ENCODE measurements at places on chromosomes 7 and 10. TPM values are rescaled to one million over a fixed set of nuclear protein-coding genes. Genes with fewer than 3 reads are reported as not detected.
A peak's percentile ranks its signal among the peaks of the same experiment; 100 is the strongest.

The GDF2 gene
- not detected for total RNA-seq

The DOCK1 gene
- 37.5 TPM for total RNA-seq

The GIMAP8 gene
- 37.3 TPM for total RNA-seq

DNA sequence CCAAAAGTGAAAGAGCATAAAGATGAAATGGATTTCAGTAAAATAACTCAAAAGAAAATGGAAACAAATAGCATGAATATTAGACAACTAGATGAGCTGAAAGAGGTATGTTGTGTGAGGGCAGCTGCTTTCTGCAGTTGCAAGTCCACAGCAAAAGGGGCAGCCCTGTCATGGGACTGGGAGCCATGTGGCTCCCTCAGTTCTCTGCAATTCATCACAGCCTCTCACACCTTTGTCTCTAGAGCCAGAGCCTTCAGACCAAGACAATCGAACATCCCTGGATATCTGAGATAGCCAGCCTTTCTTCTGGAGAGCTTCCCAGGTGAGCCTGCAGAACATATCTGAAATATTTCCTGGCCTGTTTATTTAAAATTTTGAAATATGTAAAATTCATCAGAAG lies 538.7 kb downstream of the REEP3 start:
- H3K27ac ChIP-seq = no peak overlapping the region
- no peaks in the 10 kb centered on the region for H3K27me3 ChIP-seq
- H3K4me3 ChIP-seq = no peak overlapping the region
- no peaks in the 10 kb centered on the region for H3K4me1 ChIP-seq
- H3K36me3 ChIP-seq = no peaks in the 10 kb centered on the region

- H3K4me3 ChIP-seq = peak within 1 kb of the TSS; percentile 90
- no peaks in the 10 kb centered on the region for H3K27me3 ChIP-seq
- H3K27ac ChIP-seq = peak within 1 kb of the TSS; percentile 80
Measured at GRCh38 chr7:1458683-1459511, at the start of gene MICALL2. Gene MICALL2, minus strand, starts transcription at chr7:1459470. Its CDS starts 144 bp downstream, at chr7:1459326.

DNA sequence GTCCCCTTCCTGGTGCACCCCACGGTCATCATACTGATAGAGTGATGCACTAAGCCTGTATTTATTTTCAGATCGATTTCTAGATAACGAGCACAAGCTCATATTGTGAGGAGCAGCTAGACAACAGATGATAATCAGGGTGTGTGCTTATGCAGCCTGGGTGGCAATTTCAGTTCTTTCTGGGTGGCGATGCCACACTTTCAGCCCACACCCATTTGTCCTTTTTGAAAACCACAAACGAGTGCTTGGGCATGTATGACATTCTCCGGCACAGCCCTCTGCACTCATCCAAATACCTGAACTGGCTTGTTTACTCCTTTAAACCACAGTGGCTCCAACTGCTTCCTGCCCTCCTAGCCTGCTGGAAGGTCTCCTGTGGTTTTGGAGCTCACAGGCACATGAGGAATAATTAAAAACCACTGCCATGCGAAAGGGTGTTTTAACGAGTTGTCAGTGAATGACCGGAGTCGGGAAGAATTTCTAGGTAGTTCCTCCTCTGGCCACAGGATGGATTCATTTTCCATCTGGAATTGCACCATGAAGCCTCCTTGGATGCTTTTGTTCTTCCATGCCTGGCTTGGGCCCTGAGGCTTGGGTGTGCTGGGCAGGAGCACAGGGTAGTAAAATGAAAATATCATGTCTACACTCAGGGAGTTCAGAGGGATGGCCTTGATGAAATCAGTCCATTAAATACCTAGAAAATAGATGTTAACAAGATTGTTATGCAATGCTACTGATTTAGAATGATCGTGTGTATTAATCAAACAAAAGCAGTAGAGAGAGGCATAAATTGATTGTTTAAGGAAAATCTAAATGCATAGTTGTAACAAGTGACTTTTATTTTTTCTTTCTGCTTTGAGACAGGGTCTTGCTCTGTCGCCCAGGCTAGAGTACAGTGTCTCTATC lies 52.4 kb upstream of the ITGB1 start:
- no peaks in the 10 kb centered on the region for H3K36me3 ChIP-seq
- H3K4me3 ChIP-seq = no peak overlapping the region
- no peak overlapping the region for H3K27ac ChIP-seq
- DNase-seq = no peak

DNA sequence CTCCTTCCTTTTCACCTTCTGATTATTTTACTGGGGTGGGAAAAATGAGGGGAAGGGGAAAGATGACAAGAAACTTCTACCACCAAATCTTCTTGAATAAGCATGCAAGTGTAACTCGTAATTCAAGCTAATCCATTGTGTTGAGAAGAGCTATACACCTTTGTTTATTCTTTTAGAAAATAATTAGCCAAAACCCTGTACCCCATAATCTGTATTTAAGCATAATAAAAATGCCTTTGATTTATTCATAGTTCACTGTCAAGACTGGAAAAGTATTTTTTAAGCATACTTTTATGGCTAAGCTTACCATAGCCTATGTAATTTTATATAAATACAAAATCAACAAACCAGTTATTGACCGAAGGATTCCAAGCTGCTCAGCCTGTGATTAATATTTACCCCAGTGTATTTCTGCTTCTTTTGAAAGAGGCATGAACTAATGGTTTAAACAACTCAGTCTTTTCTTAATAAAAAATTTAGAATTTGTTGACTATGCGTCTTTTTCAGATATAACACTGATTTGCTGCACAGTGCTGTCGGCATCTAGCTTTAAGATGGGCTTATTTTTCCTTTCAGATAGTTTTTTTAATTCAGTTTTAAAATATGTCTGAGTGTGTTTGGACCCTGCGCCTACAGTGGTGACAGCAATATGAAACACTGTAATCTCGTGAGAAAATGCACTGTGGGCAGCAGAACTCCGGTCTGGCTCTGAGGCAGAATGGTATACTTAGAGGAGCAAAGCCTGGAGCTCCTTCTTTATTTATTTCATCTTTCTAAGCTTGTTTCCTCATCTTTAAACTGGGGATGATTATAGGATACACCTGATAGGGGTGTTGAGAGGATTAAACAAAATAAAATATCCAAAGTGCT lies 238.8 kb upstream of the LRGUK start:
- no peaks in the 10 kb centered on the region for H3K27me3 ChIP-seq
- H3K4me3 ChIP-seq = no peak overlapping the region
- H3K27ac ChIP-seq = no peak overlapping the region

DNA sequence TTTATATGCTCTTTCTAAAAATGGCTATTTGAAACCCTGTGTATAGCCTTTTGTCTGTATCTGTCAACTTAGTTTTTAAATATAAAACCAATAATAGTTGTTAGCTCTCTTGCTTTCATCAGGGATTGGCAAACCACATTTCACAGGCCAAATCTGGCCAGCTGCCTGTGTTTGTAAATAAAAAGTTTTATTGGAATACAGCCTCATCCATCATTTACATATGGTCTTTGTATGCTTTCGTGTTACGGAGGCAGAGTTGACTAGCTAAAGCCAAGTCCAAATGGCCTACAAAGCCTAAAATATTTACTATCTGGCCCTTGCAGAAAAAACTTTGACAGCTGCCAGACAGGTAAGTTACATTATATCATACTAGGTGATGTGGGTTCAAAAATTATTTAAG lies 235.0 kb downstream of the BICC1 start:
- H3K27me3 ChIP-seq = no peaks in the 10 kb centered on the region
- no peaks in the 10 kb centered on the region for H3K4me1 ChIP-seq
- no peak overlapping the region for H3K27ac ChIP-seq
- no peak overlapping the region for H3K4me3 ChIP-seq

DNA sequence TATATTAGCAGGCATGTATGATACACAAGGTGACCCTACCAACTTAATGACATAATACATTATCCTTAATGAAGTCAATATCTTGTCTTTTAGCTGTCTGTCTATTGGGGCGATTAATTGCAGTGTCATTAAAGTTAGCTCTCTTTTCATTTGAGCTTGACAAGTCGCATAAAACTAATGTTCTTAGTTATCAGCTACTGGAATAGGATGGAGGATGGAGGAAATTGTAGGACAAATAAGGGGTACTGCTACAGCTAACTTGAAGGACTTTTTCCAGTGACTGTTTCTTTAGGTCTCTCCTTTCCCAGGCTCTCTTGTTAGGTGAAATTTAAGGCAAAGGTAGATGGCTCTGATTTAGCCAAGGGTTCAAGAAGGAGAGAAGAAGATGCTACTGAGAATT lies 506.4 kb downstream of the LRMDA start:
- no peaks in the 10 kb centered on the region for H3K27me3 ChIP-seq
- H3K4me1 ChIP-seq = no peaks in the 10 kb centered on the region
- H3K4me3 ChIP-seq = no peak overlapping the region
- no peaks in the 10 kb centered on the region for H3K36me3 ChIP-seq

DNA sequence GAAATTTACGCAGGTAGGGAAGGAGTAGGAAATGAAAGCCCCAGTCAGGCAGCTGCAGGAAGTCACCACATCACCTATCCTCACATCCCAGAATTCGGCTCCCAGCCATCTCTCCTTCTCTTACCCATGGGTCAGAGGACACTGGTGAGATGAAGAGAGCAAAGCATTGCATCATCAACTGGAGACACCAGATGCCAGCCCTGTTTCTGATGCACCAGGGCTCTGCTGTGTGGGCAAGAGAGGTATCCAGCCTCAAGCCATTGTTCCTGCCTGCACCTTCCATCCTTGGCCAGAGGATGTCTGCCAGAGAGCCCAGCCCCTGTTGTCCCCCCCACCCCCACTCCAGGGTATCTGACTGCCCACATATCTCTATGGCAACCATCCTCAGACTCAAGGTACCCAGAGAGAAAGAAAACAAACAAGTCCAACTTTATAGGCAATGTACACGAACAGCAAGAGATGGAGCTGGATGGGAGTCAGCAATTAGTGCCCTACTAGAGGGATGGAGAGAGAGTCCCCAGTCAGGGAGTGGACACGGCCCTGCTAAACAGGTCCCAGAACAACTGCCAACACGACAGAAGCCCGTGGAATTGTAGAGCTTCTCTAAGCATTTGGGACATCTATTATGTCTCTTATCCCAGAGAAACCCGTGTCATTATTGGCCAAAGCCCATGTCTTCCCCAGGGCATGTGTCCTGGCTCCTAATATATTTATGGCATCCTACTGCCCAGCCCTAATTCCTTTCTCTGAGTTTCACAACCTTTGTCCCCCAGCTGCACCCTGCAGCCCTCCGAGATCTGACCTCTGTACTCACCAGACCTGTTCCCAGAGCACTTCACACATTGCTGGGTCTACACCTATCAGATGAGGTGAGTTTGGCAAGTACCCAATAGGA lies 2.8 kb downstream of the CAMK2G start:
- peak overlapping the region; percentile 42 for H3K27ac ChIP-seq
- no peaks in the 10 kb centered on the region for H3K27me3 ChIP-seq
- H3K36me3 ChIP-seq = peaks cover 30% of the 10 kb centered on the region
- H3K4me3 ChIP-seq = no peak overlapping the region

GRCh38 chr10:23439452-23439960 lies 631 bp downstream of the OTUD1 start:
- H3K27me3 ChIP-seq = no peaks in the 10 kb centered on the region
- H3K4me3 ChIP-seq = peak overlapping the region; percentile 73
- no peaks in the 10 kb centered on the region for H3K36me3 ChIP-seq
- peak overlapping the region; percentile 97 for H3K27ac ChIP-seq

Data from upper lobe of left lung (tissue), 6 donors.